ENCODE measurements at places on chromosomes 2 and 18. TPM values are rescaled to one million over a fixed set of nuclear protein-coding genes. Genes with fewer than 3 reads are reported as not detected.

DSG3 gene
- total RNA-seq = not detected

DNA sequence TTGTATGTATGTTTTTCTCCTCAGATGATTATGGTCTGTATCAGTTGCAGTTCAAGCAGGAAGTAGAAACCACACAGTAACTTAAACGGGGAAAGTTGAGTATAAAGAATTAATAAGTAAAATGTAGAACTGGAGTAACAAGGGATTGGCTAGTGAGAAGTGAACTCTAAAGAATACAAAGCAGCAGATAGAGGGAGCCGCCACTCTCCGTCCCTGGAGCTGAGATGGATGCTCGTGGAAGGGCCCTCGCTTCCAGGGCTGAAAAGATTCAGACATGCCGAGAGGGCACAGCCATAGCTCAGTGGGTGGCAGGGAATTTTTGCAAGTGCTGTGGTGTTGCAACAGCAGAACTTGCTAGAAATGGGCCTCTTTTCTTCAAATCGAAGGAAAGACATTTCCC is 155.8 kb downstream of the COL6A3 start:
- peak; percentile 44 for DNase-seq

- no peak for DNase-seq
Measured at GRCh38 chr2:220995581-220995980, 576.5 kb downstream of the EPHA4 start.

- DNase-seq = peak; percentile 18
Measured at GRCh38 chr2:193980599-193980998, 1676.4 kb upstream of the SLC39A10 start.

- no peak for DNase-seq
Measured at GRCh38 chr2:148914463-148914862, 39.4 kb downstream of the KIF5C start.

- no peak for DNase-seq
Measured at GRCh38 chr2:147076634-147077033, 768.2 kb upstream of the ACVR2A start.

DNA sequence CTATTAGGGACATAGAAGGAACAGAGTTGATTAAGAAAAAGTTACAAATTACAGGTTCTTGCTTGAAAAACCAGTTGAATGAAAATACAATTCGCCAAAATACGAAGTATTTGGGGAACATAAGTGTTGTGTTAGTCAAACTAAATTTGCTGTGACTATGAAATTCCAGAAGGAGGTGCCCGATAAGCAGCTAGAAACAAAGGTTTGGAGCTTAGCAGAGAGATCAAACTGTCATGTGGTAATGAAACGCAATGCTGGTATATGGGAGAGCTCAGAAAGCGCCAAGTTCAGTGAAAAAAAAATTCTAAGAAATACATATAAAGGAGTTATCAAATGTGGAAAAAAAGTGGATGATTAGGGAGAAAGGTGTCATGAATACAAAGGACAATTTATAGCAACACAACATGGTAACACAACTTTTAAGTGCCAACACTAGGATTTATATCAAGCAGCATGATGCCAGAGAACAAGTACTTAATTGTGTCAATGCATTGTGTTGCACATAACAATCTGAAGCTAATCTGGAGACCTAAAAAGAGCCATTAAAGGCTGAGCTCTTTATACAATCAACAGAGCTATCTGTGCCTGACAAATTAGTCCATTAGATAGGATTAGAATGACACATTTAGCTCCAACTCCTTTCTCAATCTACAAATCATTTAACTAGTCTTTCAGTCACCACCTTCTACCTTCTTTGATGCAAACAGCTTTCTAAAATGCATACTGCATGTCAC is 31.2 kb downstream of the SMAD2 start:
- DNase-seq = peak; percentile 38

- DNase-seq = no peak
Measured at GRCh38 chr18:50465211-50466153, 90.6 kb downstream of the SKA1 start.

- DNase-seq = peak; percentile 78
Measured at GRCh38 chr2:233063269-233063975, 3.3 kb downstream of the INPP5D start.

DNA sequence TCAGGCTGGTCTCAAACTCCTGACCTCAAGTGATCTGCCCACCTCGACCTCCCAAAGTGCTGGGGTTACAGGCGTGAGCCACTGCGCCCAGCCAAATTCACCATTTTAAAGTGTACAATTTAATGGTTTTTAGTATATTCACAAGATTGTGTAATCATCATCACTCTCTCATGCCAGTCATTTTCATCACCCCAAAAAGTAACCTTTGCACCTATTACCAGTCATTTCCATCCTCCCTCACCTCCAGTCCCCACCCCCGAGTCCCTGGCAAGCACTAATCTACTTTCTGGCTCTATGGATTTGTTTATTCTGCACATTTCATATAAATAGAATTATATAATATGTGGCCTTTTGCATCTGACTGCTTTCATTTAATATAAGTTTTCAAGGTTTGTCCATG is 10.8 kb downstream of the PCBP1 start:
- DNase-seq = no peak

DNA sequence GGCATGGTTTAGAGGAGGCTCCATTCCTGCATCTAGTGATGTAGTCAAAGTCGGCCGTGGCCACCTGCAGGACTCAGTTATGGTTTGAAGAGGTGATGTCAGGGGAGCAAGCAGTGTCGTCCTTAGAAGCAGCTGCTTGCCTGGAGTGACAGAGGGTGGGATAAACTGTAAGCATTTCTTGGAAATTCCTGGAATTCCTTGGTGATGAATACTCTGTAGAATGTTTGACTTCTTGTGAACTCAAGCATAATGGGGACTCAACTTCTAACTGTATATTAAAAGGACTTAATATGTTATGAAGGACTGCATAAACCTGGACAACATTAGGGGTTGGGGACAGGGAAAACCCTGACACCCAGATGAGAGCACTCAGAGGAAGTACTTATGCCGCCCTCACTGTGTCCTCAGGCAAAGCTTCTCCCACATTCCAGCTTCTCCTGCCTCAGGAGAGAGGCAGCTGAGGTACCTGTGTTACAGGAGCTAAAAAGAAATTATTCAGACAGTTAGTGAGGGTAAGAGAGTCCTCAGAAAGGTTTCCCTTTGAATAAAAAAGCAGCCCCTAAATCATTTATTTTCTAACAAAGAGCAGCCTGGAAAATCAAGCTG is 459.9 kb upstream of the CELF4 start:
- DNase-seq = peak; percentile 63

DNA sequence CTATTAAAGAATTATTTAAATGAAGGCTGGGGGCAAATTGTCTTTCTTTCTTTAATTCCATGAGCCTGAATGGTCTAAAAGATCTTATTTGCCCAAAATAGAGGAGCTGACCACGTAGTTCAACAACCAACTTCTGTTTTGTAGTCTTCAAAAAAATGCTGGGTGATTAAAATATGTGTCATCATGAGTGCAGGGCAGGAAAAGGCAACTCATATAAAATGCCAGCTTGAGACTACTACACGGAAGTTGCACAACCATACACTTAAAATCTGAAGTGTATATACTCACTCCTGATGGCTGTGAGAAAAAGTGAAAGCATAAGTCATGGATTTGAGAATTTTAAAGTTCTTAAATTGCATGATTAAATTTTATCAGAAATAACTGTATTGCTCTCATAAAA is 210.9 kb downstream of the DYM start:
- no peak for DNase-seq

GRCh38 chr2:152175012-152175367 is 573 bp downstream of the STAM2 start:
- no peak for DNase-seq

GRCh38 chr2:155141418-155141817 is 442.9 kb downstream of the KCNJ3 start:
- peak; percentile 9 for DNase-seq

DNA sequence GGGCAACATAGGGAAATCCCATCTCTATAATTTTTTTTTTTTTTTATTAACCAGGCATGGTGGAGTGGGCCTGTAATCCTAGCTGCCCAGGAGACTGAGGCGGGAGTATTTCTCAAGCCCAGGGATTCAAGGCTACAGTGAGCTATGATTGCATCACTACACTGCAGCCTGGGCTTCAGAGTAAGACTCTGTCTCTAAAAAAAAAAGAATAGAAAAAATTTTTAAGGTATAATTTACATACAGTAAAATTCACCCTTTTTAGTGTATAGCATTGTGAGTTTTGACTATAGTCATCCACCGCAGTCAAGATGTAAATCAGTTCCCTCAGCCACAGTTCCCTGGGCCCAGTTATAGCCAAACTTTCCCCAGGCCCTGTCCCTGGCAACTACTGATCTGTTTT is 57.1 kb upstream of the MSH6 start:
- no peak for DNase-seq

- DNase-seq = no peak
Measured at GRCh38 chr2:161124201-161124600, 36.0 kb upstream of the TANK start.

- DNase-seq = no peak
Measured at GRCh38 chr2:220065581-220065980, 438.2 kb downstream of the SLC4A3 start.

DNA sequence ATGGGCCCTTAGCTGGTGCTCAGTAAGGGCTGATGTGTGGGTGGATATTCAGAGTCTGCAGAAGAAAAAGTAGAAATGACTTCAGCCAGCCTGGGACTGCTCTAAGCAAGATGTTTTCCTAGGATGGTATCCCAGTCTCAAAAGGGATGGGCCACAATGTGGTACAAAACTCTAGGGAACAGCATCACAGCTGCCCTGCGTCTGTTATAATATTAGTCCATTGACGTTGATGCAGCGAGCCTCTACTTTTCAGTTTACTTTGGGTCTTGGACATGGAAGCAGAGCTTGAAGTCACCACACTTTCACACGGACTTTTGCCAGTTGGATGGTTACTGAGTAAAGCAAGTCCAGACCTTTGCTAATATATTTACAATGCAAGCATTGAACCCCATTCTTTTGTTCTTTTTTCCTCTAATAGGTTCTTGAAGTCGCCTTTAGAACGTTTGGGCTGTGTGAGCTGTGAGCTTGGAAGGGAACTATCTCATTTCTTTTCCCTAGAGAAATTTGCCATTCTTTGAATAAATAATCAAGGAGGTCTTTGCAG is 105.7 kb downstream of the RDH14 start:
- DNase-seq = no peak

DNA sequence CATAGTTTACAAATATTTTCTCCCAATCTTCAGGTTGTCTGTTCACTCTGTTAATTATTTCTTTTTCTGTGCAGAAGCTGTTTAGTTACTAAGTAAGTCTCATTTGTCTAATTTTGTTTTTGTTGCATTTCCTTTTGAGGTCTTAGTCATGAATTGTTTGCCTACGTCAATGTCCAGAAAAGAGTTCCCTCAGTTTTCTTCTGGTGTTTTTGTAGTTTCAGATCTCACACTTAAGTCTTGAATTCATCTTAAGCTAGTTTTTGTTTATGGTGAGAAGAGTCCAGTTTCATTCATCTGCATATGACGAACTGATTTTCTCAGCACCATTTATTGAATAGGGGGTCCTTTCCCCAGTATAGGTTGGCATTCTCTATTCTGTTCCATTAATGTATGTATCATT is 1252.2 kb upstream of the TMEFF2 start:
- DNase-seq = no peak
